ENCODE measurements at places on chromosomes 4 and X. TPM values are rescaled to one million over a fixed set of nuclear protein-coding genes. Genes with fewer than 3 reads are reported as not detected.

AKAP4 gene
- not detected for total RNA-seq

AFM gene
- total RNA-seq = not detected

ACSL4 gene
- 17.5 TPM for total RNA-seq

GAGE1 gene
- total RNA-seq = not detected

KLF8 gene
- total RNA-seq = 2.4 TPM

COL4A5 gene
- 2.4 TPM for total RNA-seq

MAGEA4 gene
- not detected for total RNA-seq

WAS gene
- total RNA-seq = 2.4 TPM

UBE2K gene
- total RNA-seq = 92.1 TPM

FGF2 gene
- total RNA-seq = 1.3 TPM

HNRNPD gene
- total RNA-seq = 151 TPM

NBDY gene
- total RNA-seq = 20.1 TPM

All from left colon (tissue), 2 donors.